ENCODE measurements at places on chromosomes 7 and 10.

DNA sequence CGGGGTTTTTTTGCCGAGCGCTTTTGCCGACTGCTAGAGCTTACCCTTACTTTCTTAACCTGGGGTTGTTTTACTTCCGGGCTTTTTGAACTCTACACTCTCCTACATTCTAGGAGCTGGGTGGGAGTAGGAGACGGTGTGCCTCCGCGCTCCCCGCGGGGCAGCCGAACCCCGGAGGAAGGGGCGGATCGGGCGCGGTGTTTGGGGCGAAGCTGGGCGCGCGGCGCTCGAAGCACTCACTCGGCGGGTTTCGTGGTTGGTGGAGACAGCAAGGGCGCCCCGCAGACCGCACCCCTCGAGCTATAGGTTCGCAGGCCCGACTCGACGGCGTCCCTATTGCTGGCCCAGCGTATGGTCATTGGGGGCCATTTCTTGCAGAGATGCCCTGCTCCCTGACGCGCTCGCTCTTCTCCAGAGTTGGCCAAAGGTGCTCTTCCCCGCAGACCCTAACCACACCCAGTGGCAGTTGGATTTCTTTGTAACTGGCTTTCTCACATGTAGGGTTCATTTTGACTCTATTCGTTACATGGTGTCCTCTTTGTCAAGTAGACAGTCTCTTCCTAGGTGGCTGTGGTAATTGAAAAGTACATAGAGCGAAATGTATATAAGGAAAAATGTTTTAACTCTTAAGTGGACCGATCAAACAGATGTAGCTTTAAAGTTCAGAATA, 364 bp downstream of the ZNF518A start:
- DNase-seq = peak; percentile 82

GRCh38 chr7:148104136-148104716, 486.3 kb upstream of the C7orf33 start:
- DNase-seq = no peak

DNA sequence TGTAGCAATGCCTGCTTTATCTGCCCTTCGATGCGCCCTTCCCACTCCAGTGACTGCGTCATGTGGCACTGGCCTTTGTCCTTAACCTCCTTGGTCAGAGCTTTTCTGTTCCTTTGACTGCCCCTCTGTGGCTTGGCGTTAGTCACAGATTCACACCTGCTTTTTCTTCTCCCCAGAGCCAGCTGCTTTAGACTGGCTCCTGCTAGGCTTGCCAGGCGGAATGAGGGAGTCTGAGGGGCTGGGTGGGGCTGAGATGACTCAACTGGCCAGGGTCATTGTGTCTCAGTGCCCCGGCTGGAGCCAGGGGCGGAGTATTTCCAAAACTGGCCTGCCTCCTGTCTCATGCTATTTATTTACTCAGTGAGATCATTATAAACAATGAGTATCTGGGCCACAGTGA, 194.1 kb downstream of the EMX2 start:
- no peak for DNase-seq

GRCh38 chr7:102220229-102220850, 66.3 kb upstream of the SH2B2 start:
- DNase-seq = no peak

- DNase-seq = no peak
Measured at GRCh38 chr7:101731502-101732084, 85.8 kb upstream of the CUX1 start.

All from GM13976 (cell line).